ENCODE measurements at places on chromosomes 5 and 9.

GRCh38 chr9:17807613-17808282 lies 228.9 kb downstream of the SH3GL2 start:
- DNase-seq, result no peak

DNA sequence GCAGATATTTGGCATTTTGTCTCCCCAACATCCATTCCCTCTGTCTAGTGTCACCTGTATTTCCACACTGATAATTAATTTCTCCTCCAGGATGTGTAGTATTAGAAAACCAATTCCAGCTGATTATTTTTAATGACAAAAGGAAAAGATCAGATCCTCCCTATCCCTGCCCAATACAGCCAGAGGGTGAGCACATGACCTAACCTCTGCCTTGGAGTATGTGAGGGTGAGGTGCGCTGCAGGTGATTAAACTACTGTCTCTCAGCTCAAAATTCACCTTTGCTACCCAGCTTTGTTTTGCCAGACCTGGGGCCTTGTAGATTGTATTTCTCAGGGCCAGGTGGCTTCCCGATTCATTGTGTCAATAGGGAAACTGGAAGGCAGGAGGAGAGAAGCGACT lies 402.1 kb downstream of the PRELID2 start:
- DNase-seq, result no peak

GRCh38 chr5:180381851-180382480 lies 28.8 kb upstream of the GFPT2 start:
- no peak for DNase-seq

GRCh38 chr9:118522093-118523028 lies 818.2 kb downstream of the TLR4 start:
- peak; percentile 26 for DNase-seq

- DNase-seq, result no peak
Measured at GRCh38 chr5:50710838-50711237, 44.4 kb downstream of the PARP8 start.

DNA sequence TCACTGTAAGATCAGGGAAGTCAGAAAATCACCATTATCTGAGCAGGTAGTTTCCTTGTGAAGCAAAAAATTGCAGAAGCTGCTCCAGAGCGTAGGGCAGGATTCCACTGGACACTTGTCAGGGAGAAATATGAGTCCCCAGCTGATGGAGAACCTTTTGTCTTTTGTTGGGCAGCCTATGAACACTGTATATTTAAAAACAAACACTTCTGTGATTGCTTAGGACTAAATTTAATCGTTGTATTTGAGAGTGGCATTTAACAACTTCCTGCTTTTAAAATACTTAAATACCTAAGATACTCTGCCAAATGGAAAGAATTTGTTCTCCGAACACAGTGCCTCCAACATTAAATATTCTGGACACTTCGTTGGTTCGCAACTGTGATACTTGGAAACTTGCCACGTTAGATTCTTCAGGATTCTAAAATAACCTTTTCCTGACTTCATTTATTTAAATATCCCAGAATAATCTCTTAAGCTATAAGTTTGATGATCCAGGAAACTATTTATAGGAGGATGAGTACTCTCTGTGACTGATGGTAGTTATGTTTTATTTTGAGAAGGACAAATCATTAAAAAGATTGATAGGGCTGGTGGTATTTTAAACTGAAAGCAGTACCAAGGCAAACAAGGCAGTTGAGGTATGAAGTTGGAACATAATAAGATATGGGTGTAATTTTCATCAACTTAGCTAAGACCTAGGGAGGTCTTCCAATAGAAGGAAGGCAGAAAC lies 2.7 kb upstream of the HSPA4 start:
- no peak for DNase-seq

- DNase-seq, result no peak
Measured at GRCh38 chr5:68950125-68950524, 143.7 kb upstream of the SLC30A5 start.

DNA sequence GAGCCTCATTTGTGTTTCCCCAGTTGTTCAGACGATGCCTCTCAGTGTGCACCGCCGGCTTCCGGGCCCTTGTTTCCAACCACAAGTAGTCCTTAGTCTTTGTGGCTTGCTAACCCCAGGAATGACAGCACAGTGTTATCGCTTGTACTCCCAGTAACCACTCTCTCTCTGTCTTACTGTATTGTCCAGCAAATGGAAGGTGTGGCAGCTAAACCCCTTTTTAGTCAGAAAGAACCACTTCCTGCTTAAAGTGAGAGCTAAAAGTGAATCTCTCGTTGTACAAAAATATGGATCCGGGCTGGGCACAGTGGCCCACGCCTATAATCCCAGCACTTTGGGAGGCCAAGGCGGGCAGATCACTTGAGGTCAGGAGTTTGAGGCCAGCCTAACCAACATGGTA lies 61.3 kb downstream of the ENC1 start:
- DNase-seq, result peak; percentile 81

GRCh38 chr5:59003641-59004040 lies 420.8 kb downstream of the RAB3C start:
- DNase-seq, result no peak

GRCh38 chr9:12723409-12724028 lies 30.3 kb downstream of the TYRP1 start:
- DNase-seq, result no peak

- no peak for DNase-seq
Measured at GRCh38 chr9:38761339-38761738, 41.4 kb upstream of the FAM240B start.

DNA sequence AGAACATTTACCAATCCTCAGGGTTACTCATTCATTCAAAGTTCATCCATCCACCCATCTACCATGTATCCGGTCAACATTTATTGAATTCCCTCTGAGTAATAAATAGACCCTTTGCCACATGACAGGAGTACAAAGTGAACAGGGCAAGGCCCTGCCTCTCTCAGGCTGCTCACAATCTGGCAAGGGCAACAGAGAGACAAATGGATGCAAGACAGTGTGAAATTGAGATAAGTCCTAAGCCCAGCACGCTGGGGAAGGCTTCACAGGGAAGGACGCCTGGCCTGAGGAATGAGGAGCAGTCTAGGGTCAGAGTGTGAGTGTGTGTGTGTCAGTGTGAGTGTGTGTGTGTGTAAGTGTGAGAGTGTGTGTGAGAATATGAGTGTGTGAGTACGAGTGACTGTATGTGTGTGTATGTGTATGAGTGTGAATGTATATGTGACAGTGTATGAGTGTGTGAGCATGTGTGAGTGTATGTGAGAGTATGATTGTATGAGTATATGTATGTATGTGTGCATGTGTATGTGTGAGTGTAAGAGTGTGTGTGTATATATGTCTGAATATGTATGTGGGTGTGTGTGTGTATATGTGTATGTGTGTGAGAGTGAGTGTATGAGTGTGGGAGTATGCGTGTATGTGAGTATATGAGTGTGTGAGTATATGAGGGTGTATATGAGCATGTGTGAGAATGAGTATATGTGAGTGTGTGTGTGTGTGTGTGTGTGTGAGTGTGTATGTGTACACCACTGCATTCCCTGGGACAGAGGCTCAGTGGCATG lies 145.6 kb downstream of the FSTL4 start:
- DNase-seq, result no peak

DNA sequence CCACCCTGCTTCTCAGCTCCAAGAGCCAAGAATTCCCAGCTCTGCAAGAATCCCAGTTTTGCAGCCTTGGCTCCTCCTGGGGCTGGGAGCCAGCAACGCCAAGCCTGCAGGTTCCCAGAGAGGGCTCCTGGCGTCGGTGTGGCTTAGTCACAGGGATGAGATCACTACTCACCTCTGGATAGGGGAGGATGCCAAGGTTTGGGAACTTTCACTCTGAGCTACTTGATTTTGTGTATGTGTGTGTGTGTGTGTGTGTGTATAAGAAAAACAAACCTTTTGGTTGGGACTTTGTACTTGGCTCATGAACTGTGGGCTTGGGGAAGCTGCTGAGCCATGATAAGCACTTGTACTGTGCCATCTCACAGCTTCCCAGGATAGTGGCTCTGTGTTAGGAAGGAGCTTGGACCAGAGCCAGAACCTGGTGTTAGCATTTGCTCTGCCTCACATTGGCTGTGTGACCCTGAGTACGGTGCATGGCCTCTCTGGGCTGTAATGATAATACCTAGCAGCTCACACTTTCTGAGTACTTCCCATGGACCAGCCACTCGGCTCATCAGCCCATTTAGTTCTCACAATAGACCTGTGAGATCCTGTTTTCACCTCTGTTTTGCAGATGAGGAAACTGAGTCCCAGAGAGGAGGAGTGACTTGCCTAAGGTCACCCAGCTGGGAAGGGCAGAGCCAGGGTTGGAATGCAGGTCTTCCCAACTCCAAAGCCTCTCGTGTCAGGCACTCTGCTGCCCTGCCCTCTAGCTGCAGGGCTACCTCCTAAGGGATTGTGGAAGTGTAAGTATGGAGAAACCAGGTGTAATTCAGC lies 41.4 kb upstream of the DAB2IP start:
- no peak for DNase-seq

DNA sequence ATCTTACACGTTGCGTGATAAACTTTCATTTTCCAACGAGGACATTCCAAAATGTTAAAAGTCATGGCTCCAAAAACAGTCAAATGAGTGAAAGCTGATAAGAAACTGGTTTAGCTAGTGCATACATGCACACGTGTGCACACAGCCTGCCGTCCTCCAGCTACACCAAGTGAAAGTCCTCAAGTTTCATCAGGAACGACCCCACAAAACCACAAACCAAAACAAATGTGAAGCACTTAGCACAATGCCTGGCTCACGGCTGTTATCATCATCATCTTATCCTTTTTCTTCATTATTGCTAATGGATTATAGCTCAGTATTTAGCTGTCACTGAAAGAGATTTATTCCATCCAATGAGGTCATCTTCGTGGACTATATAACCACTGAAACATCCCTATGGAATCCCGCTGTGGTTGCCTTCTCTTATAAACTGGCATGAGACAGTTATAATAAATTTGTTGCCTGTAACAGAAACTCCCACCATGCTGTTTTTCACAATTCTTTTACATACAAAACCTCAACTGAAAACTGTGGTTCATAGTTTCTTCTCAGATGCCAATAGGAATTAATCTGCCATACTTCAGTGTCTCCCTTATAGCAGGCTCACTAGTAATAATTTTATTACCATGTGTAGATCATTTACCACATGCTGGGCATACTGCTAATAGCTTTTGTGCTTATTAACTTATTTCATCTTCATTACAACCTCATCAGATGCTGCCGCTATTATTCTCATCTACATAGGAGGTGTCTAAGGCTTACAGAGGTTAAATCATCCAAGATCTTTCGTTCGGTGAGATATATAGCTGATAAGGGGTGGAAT lies 56.1 kb downstream of the SAXO1 start:
- DNase-seq, result no peak

GRCh38 chr5:31537851-31538250 lies 5.8 kb downstream of the C5orf22 start:
- no peak for DNase-seq

- DNase-seq, result peak; percentile 78
Measured at GRCh38 chr9:2017331-2018161, 2.4 kb downstream of the SMARCA2 start.

- DNase-seq, result no peak
Measured at GRCh38 chr9:19231904-19232822, 1.7 kb downstream of the DENND4C start.

GRCh38 chr9:68793605-68794343 lies 88.7 kb downstream of the PIP5K1B start:
- peak; percentile 6 for DNase-seq
